ENCODE measurements at places on chromosomes 7 and 10. TPM values are rescaled to one million over a fixed set of nuclear protein-coding genes. Genes with fewer than 3 reads are reported as not detected.

GIGYF1 gene
- polyA plus RNA-seq, result 60.1 TPM

PLEKHS1 gene
- 0.37 TPM for polyA plus RNA-seq

BEND7 gene
- 2.1 TPM for polyA plus RNA-seq

DNA sequence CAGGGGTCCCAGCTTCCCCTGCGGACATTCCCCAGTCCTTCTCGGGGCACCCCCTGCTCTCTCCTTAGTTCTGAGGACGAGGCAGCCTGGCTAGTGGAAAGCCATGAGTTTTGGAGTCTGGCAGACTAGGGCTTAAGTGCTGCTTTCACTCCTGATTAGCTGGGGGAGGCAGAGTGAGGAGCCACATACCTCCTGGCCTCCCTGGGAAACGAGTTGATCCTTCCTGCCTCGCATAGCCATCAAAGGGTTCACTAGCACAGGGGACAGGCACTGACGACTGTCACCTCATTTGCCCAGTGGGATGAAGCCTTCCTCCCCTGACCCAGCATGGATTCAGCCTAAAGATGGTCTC lies 402.5 kb downstream of the RPS24 start:
- no peak overlapping the region for H3K27ac ChIP-seq
- no peak for DNase-seq
- no peaks in the 10 kb centered on the region for H3K36me3 ChIP-seq

DNA sequence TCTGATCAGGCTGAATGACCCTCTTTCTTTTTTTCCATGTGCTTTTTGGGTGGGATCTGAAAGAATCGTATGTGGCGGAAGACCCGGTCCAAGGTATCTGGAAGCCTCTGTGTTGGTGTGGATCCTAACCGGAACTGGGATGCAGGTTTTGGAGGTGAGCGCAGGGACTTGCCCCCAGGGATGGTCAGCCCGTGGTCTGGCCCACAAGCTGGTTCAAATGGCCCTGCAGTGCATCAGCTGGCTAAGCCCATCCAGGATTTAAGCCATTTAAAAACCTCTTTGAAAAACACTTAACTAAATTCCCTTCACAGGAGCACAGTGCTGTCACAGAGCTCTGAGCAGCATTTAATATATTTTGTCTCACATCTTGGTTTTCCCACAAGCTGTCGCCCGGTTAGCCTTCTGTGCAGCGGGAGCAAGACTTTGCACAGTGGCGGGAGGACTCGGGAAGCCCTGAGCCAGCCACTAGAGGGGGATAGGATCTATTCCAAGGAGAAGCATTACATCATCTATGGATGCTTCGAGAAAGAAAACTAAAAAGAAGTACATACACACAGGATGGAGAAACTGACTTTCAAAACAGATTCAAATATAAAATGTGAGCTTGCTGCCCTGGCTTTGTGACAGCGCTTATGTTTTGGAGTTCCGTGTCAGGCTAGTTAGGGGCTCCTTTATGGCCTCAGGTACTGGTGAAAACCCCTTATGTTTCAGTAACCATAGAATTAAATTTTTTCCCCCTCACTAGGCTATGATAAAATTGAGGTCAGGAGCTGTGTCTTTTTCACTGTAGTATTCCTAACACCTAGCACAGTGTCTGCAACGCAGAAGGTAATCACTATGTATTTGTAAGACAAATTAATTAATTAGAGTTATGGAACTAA lies 11.3 kb downstream of the CPA2 start:
- no peaks in the 10 kb centered on the region for H3K36me3 ChIP-seq
- H3K4me3 ChIP-seq, result no peak overlapping the region
- no peak for DNase-seq
- peaks cover 18% of the 10 kb centered on the region for H3K4me1 ChIP-seq

DNA sequence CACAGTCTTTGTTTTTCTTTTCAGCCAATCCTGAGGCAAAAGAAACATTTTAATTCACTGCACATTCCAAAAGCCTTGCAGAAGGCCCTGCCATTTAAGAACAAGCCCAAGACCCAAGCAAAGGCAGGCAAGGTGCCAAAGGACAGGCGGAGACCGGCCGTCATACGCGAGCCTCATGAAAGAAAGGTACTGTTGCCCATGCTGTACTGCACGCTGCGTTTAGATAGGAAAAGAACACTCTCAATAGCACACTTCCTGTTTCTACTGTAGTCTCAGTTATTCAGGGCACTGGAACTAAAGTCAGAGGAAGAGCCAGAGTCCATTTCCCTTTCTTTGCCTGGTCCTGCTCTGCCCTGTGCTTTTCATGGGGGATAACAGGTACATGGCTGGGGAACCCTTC lies 47.6 kb downstream of the BMS1 start:
- H3K27ac ChIP-seq, result no peak overlapping the region
- H3K36me3 ChIP-seq, result peaks cover 31% of the 10 kb centered on the region
- no peak overlapping the region for H3K4me3 ChIP-seq
- H3K4me1 ChIP-seq, result no peaks in the 10 kb centered on the region
- DNase-seq, result no peak

DNA sequence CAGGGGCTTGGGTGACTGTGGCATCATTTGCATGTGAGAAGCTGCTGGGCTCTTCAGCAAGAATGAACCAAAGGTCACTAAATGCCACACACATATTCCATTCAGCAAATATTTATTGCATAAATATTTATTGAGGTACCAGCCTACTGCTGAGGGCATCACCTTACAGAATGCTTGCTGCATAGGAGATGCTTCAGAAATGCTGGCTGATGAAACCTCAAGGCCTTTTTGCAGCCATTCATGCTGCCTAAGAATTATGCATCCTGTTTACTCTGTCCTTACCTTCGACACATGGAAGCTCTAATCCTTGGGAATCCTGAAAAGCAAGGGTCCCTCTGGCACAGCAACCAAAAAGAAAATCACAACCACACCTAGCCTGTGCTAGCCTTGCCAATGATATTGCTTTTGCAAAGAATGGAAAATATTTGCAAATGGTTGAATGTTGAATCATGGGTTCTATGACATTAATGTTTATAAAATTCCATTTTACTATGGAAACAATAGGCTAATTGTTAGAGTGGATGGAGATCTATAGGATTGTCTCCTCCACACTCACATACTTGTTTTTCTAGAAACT lies 79.6 kb downstream of the PCGF5 start:
- no peaks in the 10 kb centered on the region for H3K36me3 ChIP-seq
- H3K4me1 ChIP-seq, result no peaks in the 10 kb centered on the region
- DNase-seq, result no peak
- no peak overlapping the region for H3K27ac ChIP-seq
- H3K27me3 ChIP-seq, result no peaks in the 10 kb centered on the region

DNA sequence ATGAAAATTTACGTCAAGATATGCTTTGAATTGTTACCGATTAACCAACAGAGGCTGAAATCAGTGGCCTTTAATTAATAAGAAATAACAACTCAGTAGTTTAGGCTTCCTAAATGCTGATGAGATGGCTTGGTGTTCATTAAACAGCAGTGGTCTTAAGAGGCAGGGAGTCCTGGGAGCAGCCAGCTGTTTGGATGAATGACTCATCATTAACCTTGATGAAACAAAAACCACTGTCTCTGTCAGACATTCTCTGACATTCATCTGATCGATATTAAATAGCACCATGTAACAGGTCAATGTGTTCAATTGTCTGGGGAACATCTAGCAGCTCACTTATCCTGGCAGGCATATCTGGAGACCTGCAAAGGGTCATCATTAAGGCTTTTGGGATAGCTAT lies 234.2 kb upstream of the LRRN3 start:
- H3K4me3 ChIP-seq, result no peak overlapping the region
- DNase-seq, result no peak
- no peaks in the 10 kb centered on the region for H3K4me1 ChIP-seq
- no peaks in the 10 kb centered on the region for H3K36me3 ChIP-seq
